Esophagus muscularis mucosa (tissue), 4 donors: ENCODE measurements at places on chromosomes 1 and 21. TPM values are rescaled to one million over a fixed set of nuclear protein-coding genes. Genes with fewer than 3 reads are reported as not detected.

- DNase-seq, result no peak
Measured at GRCh38 chr1:155207806-155208540, at the start of gene THBS3. Gene THBS3, minus strand, starts transcription at chr1:155207897. Its CDS starts 21 bp downstream, at chr1:155207876.

GRCh38 chr1:118989006-118989815, 1.1 kb upstream of the TBX15 start:
- DNase-seq, result no peak

GRCh38 chr1:90989990-90990389, 31.8 kb downstream of the ZNF644 start:
- no peak for DNase-seq

DNA sequence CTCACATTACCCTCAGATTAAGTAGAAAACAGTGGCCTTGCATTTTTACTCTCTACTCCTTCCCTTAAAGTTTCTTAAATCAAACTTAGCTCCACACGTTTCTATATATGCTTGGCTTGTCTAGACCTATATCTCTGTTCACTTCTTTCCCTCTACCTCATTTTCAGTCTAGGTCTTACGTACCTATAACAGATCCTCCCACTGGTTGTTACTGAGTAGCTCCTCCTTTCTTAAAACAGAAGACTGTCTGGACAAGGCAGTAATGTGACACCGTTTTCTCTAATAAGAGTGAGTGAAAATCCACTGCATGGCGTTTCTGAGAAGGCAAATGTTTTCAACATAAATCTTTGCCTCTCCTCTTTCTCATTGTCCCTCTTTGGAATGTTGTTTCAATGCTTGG, 211.7 kb upstream of the POGK start:
- DNase-seq, result no peak

GRCh38 chr1:237133921-237134320, 91.9 kb downstream of the RYR2 start:
- DNase-seq, result no peak

DNA sequence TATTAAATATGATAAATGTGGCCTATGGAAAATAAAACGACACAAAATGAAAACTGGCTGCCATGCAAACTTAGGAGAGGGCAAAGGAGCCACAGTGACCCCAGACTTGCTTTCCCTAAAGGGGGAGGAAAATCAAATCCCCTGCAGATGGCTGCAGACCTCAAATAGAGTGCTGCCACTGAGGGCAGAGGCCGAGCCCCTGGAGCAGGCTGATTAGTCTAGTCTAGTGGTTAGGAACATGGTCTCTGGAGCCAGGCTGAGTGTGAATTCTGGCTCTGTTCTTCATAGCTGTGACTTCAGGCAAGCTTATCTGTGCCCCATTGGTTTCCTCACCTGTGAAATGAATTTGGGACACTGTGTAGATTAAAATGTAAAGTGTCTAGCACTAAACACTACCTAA, 60.8 kb downstream of the ITPKB start:
- no peak for DNase-seq

DNA sequence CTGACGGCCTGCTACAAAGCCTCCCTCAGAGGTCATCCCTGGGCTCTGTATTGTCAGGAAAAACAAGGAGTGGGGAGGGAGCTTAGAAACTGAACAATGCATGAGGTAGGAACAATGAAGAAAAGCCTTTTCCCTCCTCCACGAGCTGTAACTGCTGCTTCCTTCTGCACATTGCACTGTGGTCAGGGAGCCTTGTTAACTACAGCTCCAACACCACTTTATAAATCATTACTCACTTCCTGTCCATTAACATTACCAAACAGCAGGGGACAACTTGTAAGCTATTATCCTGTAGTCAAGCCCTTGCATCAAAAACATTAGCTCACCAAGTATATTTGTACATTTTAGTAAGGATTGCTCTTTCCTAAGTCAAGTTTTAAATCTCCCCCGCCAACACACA, 336.0 kb upstream of the NR5A2 start:
- DNase-seq, result no peak

DNA sequence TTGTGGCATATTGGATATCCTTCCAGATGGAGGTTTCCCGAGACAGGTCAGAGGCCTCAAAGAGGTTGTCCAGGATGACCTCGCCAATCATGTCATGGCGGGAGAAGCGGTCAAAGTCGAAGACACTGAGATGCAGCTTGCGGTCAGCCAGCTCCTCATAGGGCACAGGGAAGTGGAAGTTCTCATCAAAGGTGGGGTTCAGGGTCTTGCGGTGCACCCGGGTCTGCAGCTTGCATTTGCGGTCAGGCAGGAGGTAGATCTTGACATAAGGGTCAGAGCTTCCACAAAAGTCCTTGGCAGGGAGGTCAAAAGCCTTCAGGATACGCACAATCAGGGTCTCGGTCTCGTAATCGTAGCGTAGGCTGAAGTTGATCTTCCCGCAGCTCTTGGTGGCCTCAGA, 16.2 kb downstream of the SYT6 start:
- DNase-seq, result no peak

DNA sequence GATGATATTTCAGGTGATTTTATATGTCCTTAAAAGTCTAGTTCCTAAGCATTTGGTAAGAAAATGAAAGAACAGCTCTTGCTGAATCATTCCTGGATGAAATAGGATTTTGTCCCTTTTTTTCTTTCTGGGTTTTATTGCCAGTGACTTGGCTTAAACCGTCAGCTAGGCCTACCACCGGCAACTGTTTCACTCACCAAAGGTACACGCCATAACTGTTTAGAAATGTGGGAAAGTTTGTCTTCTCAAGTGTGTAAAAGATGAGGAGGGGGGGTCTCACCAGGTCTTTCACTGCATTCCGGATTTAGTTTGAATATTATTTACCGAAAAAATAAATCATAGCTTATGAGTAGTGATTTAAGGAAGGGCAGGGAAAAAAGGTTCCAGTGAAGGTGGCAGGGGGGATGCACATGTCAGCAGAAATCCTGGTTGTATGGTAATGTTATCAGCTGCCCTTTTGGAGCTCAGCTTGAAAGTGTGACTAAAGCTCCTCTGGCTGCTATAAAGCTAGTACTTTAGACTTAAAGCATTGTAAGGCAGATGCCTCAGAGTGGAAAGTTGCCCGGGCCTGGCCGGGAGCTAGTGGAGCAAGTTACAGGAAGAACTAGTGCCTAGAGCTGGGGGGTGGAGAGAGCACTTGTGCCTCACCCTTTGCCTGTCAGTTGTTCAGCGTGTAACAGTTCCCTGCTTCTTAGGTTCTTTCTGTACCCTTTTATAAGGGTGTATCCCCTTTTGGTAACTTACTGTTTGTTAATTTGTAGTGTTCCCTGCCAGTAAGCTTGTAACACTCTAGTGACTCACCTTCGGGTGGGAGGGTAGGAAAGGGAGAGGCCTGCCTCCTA, 3.1 kb downstream of the ATP1A1 start:
- peak; percentile 95 for DNase-seq

- no peak for DNase-seq
Measured at GRCh38 chr1:160789702-160790611, 6.0 kb upstream of the LY9 start.

- DNase-seq, result no peak
Measured at GRCh38 chr1:112251766-112252506, 144.1 kb upstream of the CTTNBP2NL start.

GRCh38 chr1:17834561-17835100, 79.5 kb downstream of the ACTL8 start:
- no peak for DNase-seq

DNA sequence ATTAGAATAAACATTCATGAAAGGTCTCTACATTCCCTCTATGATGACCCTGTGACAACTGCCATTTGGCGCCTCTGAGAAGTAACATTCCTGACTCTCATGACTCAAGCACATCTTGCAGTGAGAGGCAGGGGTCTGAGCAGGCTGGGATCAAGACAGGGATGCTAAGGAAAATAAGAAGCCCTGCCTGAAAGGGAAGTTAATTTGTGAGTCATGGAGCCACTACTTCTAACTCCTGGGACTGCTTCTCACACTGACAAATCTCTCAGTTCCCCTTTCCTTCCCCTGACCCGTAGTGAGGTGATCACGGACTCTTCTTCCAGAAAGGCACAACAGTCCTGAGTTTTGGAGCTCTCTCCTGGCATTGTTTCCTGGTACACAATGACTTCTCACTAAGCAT, 231.9 kb downstream of the TNR start:
- DNase-seq, result no peak

- no peak for DNase-seq
Measured at GRCh38 chr1:84776639-84777038, 86.4 kb upstream of the SSX2IP start.

- DNase-seq, result no peak
Measured at GRCh38 chr21:37395961-37396360, 29.4 kb downstream of the DYRK1A start.

DNA sequence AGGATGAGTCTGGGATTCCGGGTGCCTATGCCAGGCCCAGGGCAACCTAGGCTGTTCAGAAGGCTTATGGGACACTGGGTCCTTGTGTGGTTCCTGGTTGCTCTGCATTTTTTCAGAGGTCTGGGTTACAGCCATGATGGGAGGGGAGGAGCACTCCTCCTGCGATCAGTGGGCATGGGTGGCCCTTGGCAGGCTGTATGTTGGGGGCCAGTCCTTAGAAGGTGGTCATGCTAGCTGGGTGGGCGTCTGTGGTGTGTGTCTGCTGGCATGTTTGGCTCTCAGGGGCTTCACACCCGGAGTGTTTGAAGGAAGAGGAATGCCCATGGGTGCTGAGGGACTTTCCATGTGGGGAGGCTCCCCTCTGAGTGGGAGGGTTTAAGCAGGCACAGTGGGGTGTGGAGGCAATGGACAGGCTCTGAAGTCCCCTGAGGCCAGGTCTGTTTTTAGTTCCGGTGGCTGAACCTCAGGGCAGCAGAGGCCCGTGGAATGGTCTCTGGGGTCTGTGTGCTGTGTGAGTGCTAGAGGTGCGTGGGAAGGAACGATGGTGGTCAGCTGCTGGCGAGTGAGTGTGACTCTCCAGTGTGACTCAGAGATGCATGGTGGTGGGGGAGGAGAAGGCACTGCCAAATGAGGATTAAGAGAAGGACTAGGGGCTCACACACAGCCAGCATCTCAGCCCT, 25.3 kb downstream of the CACNA1E start:
- DNase-seq, result no peak

GRCh38 chr1:216812966-216813365, 89.7 kb upstream of the ESRRG start:
- no peak for DNase-seq

DNA sequence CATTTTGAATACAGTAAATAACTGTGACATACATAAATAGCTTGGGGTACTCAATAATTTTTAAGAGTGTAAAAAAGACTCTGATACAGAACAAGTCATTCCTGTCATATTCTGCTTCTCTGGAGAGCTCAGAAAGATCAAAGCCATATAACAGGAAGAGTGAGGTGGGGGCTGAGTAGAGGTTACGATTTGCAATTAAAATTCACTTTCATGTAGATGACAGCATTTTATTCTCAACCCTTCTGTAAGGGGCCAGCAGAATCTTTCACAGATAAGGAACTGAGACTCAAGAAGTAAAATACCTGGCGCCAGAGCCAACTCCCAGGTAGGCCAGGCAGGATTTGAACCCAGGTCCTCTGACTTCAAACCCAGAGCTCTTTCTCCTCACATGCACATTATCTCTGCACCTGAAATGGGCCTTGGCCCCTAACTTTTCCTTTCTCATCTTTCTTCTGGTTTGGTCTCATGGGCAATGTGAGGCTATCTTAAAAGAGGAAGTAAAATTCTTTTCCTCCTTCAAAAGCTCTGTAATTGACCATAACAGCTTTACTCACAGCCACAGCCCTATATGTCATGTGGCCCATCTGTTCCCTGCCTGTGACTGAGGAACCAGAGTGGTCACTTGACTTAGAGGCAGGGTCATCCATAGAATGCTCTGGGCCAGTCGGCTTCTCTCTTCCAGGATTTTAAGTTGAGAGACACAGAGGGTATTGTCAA, 80.9 kb upstream of the SYT6 start:
- DNase-seq, result peak; percentile 87

- DNase-seq, result no peak
Measured at GRCh38 chr1:177569476-177569875, 398.7 kb downstream of the BRINP2 start.

GRCh38 chr1:37472281-37472680, 2.1 kb upstream of the ZC3H12A start:
- DNase-seq, result no peak

DNA sequence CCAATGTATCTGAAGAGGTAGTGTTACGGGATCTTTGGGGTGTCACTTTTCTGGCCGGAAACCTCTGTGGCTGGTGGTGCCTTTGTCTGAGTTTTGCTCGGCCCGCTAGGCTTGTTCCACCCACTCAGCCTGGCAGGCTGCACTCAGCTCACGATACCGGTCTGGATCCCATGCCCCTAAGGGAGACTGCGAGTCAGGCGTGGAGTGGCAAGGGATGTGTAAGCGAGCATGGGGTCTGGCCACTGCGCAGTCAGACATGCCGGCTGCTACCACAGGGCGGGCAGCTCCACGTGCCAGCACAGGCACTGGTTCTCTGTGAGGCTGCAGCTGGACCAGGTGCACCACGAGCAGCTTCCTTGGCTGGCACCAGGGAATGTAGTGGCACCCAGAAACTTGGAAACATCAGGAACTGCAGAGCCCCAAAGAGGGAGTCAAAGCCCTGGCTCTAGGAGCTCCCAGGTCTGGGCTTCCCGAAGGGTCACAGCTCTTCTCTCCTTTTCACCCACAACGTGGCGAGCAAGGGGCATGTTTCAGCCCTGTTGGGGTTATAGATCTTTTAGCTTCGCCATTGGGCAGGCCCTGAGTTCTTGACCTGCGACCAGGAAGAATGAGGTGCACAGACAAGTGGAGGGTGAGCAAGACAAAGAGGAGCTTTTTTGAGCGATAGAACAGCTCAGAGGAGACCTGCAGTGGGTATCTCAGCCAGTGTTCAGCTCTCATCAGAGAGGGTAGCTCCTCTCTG, 23.8 kb upstream of the LRRC8C start:
- DNase-seq, result no peak

GRCh38 chr1:58629031-58629462, 52.0 kb upstream of the TACSTD2 start:
- no peak for DNase-seq

DNA sequence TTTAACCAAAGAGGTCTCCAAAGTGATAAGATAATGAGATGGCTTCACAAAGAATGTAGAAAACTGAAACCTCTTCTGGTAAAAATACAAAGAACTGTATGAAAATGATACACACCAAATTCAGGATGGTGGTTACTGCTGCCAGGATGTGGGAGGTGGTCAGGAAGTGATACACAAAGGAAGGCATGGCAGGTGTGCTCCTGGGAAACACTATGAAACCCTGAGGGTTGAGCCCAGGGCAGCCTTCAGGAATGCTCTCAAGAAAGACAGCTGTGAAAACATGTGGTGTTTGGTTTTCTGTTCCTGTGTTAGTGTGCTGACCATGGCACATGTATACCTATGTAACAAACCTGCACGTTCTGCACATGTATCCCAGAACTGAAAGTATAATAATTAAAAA, 109.3 kb downstream of the NTNG1 start:
- no peak for DNase-seq

- DNase-seq, result no peak
Measured at GRCh38 chr1:28036431-28036830, 52.0 kb downstream of the EYA3 start.

KDM5B gene
- total RNA-seq, result 21.4 TPM

COL8A2 gene
- 42.8 TPM for total RNA-seq

PBXIP1 gene
- 309 TPM for total RNA-seq

LIN28A gene
- not detected for total RNA-seq

LCE2A gene
- not detected for total RNA-seq

ANGPTL3 gene
- total RNA-seq, result not detected

MTARC2 gene
- total RNA-seq, result 21.0 TPM

DOCK7 gene
- total RNA-seq, result 32.0 TPM

RNU1-1 gene
- not detected for total RNA-seq

CDC42BPA gene
- 72.2 TPM for total RNA-seq

RGSL1 gene
- total RNA-seq, result not detected

LORICRIN gene
- total RNA-seq, result not detected

NBPF4 gene
- not detected for total RNA-seq

TMEM82 gene
- not detected for total RNA-seq

LCE3E gene
- total RNA-seq, result not detected

JAM2 gene
- total RNA-seq, result 42.4 TPM

HSPB7 gene
- total RNA-seq, result 343 TPM

FCRLB gene
- not detected for total RNA-seq

LAX1 gene
- total RNA-seq, result 1.2 TPM
